GM18507 (cell line): ENCODE measurements at places on chromosomes 4 and X.

DNA sequence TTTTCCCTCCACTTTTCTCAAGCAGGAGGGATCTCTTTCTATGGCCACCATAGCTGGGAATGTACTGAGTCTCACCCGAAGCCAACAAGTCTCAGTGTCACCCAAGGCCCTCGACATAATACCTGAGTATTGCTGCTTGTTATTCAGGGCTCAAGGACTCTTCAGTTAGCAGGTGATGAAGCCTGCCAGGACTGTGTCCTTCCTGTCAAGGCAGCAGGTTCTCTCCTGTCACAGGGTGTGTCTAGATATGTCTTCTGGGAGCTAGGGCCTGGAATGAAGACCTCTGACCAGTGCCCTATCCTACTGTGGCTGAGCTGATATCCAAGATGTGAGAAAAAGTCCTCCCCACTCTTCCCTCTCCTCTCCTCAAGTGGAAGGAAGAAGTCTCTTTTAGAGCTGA is 391.0 kb upstream of the DIPK2B start:
- no peak for DNase-seq

DNA sequence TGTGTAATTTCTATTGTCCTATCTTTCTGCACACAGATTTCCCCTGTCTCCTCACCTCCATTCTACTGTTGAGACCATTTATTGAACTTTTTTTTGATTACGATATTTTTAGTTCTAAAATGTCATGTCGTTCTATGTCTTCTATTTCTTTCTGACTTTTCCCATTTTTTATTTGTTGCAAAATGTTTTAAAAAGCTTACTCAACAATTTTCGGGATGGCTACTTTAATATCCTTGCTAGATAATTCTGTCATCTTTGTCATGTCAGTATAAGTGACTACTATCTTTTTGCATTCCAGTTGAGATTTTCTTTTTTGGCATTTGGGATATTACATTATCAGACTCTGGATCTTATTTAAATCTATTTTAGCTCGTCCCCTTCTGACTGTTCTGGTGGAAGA is 7.5 kb upstream of the DMD start:
- no peak for DNase-seq

GRCh38 chrX:118764122-118764521 is 36.7 kb downstream of the IL13RA1 start:
- DNase-seq, result no peak

DNA sequence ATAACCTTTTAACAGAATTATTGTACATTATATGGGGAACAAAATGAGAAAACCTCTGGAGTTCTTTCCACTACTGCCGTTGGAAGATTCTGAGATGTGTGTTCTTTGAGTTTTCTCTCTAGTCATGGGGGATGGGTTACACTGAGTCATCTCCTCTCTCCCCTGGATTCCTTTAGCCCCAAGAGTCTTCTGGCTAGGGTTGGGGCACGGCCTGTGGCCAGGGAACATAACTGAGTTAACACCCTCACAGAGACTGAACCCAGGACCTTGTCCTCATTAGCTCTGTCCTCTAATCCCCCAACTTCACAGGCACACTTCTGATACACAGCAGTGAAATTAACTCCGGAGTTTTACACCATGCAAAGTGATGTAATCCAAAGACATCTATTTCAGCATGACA is 142.3 kb upstream of the F9 start:
- no peak for DNase-seq

- DNase-seq, result peak; percentile 53
Measured at GRCh38 chr4:143558823-143559756, 45.6 kb downstream of the SMARCA5 start.

GRCh38 chrX:68842781-68843581 is 14.2 kb downstream of the EFNB1 start:
- DNase-seq, result no peak

DNA sequence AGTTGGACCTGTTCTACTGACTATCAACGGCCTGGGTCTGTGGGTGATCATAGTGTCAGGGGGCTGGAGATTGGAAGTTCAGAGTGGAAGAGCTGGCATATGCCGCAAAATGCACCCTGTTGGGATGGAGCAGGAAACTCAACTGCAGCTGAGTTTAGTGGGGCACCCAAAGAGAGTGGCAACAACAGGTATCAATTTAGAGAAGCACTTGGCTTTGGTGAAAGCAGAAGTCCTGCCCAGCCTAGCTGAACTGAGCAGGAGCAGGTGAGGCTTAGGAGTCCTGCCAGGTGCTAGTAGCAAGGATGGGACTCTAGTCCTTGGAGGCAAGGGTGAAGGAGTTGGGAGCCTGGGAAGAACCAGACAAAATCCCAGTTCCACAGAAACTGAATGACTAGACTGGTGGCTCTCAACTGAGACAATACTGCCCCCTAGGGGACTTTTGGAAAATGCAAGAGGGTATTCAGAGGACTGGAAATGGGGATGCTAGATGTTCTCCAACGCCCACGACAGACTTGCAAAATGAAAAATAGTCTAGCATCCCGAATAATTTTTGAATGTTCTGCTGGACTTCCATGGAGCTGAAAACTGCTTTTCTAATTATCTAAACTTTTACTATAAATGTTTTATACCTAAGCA is 49.4 kb downstream of the RTL9 start:
- no peak for DNase-seq

DNA sequence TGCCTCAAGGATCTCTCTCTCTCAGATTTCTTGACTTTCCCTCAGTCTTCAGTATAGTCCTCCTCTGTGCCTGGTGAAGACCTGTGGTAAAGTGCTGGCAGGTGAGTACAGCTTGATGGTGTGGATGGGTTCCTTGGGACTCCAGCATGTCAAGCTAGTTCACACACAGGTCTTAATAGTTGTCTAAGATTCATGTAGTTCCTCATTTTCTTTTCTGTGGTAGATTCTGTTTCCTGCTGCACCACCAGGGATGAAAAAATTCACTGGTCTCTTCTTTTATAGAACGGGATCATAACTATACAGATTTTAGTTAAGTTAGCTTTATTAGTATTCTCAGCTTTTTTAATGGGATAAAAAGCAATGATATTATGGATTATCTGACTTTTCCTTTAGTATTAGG is 32.5 kb upstream of the PAQR3 start:
- DNase-seq, result no peak

- DNase-seq, result no peak
Measured at GRCh38 chrX:105451401-105451800, 230.9 kb upstream of the TEX13A start.

- DNase-seq, result no peak
Measured at GRCh38 chr4:133559987-133560386, 410.9 kb downstream of the PCDH10 start.

DNA sequence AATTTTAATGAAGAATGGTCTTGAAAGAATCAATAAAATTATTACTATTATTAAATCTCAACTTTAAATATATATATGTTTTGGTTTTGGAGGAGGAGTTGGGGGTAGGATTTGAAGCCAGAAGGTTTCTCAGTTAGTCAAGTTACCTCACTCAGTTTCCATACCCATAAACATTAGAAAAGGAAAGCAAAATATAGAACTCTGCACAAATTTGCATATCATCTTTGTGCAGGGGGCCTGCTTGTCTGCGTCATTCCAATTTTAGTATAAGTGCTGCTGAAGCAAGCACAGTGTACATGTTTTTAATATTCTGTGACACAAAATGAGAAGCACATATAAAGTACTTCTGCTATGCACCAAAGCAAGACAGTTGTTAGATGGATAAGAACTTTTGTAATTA is 47.5 kb upstream of the SCRG1 start:
- DNase-seq, result no peak

- DNase-seq, result no peak
Measured at GRCh38 chrX:28273736-28274135, 292.5 kb upstream of the DCAF8L1 start.

DNA sequence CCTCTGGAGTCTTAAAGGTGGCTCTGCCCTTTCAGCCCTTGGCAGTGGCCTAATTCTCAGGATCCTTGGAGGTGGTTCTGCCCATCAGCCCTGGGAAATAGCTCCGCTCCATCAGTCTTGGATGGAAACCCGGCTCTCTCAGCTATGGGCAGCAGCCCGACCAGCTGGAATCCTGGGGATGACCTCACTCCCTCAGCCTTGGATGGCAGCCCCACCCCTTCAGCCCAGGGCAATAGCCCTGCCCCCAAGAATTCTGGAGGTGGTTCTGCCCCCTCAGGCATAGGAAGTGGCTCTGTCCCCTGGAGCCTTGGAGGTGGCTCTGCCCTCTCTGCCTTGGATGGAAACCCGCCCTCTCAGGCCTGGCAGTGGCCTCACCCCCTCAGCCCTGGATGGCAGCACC is 127.7 kb downstream of the RBMX2 start:
- no peak for DNase-seq

- no peak for DNase-seq
Measured at GRCh38 chrX:107699616-107700015, 71.3 kb downstream of the PRPS1 start.
